Activated T-helper 1 cell treated with anti-CD3 and anti-CD28 coated beads, Interleukin-2, amount 50 U/mL, for 16 hours (primary cell): ENCODE measurements at places on chromosomes 11 and 22.

DNA sequence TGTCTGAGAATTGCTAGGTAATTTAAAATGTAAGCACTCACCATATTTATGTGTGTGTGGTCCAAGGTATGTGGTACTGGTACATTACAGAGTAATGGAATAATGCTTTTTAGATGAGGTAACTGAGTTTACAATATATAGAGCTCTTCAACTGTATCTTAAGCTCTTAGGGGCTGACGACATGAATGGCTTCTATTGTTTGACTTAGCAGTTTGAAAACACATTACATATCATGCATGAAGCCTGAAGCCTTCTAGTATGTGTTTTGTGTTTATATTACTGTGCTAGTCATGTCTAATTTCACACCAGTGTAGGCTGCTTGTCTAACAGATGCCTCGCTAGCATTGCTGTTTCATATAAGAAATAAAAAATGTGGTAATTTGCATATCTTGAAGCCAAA is 37.2 kb downstream of the GAS2 start:
- DNase-seq: no peak

GRCh38 chr11:18794956-18795355 is 3.4 kb upstream of the PTPN5 start:
- DNase-seq: no peak

GRCh38 chr11:22371160-22371559 is 33.0 kb downstream of the SLC17A6 start:
- DNase-seq: no peak

GRCh38 chr22:37284805-37285355 is 2.6 kb downstream of the CYTH4 start:
- peak; percentile 26 for DNase-seq

- DNase-seq: no peak
Observed at GRCh38 chr11:95442531-95443050, 211.6 kb upstream of the SESN3 start.

GRCh38 chr11:62008193-62008592 is 40.8 kb upstream of the FTH1 start:
- DNase-seq: no peak

- DNase-seq: no peak
Observed at GRCh38 chr11:88439356-88439755, 101.8 kb upstream of the CTSC start.

DNA sequence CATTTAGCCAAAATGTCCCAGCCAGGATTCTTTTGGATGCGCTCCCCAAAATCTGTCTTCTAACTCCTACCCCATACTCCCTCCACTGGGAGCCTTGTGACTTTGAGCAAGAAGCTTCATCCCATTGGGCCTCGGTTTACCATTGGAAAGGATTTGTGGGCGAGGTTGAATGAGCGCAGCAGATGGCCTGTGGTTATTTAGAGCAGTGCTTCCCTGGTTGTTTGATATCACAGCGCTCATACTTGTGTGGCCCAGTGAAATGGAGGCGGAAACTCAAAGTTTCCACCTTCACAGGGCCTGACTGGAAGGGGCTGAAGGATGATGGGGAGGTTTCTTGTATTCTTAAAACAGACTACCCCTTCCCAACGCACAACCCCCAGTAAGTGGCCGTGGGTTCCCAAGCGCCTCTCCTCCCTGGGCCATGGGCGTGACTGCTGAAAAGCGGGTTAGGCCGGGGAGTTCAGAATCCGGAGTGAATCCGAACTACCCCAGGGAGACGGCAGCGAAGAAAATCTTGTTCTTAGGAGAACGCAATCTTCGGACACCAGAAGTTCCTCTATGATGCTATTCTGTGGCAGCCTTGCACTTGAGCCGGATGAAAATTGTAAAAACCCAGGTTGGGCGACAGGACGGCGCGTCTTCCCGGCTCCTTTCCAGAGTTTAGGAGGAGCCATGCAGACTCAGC is 1.2 kb upstream of the ATF4 start:
- DNase-seq: no peak

DNA sequence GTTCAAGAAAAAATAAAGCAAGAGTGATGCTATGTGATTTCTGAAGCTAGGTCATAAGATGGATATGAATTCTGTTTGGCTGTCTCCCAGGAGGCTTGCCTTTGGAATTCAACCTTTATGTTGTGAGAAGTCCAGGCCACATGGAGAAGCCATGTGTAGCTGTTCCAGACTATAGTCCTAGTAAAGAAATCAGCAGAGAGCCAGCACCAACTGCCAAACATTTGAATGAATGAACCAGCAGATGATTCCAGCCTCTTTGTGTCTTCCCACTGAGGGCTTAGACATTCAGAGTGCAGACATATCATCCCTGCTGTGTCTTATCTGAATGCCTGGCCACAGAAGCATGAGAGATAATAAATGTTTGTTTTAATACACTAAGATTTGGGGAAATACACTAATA is 1150.6 kb downstream of the DLG2 start:
- no peak for DNase-seq

DNA sequence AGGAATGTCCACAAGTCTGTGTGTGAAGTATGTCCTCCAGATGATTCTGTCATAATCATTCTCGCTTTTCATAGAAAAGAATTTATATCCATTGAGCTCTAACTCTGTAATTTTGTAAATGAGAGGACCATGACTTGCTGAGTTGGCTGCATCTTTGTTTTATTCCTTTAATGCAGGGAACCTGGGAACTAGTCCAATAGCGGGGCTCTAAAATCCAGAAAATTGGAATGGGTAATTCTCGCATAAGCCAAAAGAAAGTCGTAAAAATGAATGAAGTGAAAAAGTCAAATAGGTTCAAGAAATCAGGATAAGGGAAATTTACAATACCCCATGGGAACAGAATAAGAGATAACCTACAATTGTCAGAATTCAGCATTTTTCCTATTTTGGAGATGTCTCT is 232.5 kb downstream of the RAB38 start:
- DNase-seq: no peak

DNA sequence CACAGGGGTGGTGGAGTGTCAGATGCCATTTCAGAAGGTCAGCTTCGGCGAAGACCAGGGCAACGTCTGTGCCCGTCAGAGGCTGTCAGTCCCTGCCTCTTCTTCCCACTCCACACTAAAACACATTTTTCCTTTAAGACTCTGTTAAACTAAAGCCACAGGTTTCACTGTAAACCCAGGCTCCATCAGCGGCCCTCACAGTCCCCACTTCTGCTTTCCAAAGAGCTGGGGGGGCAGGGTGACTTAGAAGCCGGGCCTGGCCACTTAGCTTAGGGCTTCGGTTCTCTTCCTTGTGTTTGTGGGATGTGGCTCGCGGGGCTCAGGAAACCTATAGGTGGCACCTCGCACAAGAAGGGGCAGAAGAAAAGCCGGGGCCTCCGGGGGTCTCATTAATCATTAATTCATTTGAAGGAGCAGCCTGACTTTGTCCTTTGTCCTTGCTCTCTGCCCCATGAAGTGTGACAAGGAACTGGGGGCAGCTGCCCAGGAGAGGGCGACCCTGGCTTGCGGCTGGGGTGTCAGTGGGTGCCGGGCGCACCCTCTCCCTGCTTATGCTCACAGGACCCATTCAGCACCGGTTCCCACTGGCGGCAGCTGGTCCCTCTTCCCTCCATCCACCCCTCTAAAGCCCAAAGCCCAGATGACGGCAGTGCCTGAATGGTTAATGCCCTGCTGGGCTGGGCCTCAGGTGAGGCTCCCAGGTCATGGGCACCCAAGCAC is 4.1 kb downstream of the SLC25A45 start:
- no peak for DNase-seq

DNA sequence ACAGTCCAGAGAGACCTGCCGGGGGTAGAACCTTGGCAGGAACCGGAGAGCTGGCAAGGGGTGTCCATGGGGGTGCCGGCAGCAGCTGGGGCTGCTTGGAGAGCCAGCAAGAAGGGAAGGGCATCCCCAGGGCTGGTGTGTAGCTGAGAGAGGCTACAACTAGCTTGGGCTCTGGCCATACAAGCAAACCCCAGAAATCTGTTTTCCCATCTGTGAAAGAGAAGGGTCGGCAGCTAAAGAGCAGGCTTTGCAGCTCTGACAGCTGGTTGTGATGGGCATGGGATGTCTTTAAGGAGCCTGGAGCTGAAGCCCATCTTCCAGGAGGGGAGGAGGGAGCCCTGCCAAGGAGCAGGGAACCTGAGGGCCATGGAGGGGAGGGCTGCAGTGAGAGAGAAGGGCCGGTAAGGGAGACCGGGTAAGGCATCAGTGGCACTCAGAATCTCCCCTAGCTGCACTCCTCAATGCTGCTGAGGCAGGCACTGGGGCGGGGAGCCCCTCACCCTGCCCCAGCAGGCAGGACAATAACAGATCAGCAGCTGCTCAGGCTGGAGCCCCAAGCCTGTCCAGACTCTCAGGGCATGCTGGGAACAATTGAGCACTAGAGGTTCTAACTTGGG is 3.9 kb downstream of the CHST1 start:
- DNase-seq: no peak

DNA sequence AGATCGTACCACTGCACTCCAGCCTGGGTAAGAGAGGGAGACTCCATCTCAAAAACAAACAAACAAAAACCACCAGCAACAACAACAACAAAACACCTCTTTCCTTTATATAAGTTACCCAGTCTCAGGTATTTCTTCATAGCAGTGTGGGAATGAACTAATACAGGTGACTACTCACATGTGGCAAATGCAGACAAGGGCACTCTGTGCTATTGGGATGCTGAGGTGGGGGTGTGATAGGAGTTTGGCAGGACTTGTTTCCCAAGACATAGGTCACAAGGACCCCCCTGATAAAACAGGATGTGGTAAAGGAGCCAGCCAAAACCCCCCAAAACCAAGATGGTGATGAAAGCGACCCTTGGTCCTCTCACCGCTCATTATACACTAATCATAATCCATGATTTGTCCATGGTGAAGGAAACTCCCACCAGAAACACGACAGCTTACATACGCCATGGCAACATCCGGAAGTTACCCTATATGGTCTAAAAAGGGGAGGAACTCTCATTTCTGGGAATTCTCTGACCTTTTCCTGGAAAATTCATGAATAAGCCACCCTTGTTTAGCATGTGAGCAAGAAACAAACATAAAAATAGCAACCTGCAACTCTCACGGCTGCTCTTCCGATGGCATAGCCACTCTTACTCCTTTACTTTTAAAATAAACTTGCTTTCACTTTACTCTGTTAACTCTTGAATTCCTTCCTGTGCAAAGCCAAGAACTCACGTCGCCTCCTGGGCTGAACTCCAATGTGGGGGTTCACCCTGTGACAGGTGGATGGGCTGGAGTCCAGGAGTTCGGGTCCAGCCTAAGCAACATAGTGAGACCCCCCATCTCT is 18.8 kb upstream of the INCENP start:
- no peak for DNase-seq
